NCI-H2171 (cell line): ENCODE measurements at places on chromosomes 12 and 14.

DNA sequence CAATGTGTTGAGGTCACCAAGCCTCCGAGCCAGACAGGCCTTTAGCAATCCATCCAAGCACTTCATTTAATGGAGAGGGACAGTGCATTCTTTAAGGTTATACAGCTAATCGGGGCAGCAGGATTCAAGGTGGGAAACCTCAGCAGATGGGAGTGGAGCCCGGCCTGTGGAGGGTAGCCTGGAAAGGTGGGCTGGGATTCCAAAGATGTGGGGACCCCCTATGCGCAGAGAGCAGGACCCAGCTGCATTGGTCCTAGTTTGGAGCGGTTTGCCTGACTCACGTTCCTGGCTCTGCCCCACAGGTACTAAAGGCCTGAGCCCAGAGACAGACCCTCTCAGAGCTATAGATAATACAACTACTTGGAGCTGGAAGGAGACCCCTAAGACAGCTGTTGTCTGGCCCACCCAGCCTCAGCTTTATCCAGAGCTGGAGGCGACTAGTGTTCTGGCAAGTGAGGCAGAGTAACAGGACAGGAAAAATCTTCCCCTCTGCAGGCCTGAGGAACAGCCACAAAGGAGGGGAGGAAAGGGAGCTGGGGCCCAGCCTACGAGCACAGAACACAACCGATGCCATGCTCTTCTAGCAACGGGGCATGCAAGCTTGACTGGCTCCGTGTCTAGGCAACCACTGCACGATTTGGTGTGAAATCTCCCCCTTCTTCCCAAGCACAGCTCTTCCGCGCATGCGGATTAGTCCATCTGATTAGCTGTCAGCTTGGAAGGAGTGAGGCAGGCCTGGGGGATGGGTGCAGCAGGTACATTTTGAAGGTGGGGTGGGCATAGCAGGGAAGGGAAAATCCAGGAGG, 1.1 kb upstream of the MYH7 start:
- no peak for DNase-seq

DNA sequence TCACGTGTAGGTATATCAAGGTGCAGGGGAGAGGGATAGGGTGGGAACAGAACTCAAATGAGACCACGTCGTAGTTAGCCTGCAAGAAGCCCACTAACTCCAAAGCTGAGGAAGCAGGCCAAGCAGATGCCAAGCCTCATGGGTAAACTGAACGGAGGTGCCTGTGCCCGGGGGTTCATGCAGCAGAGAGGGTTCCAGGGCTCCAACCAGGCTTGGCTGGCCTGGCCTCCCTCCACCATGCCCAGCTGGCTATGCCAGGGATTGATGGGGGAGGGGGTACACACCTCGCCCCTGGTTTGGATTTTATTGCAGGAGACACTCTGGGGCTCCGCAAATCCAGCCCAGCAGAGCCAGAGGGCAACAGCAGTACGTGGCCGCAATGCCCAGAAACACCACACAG, 27.3 kb downstream of the PXN start:
- DNase-seq, result no peak

DNA sequence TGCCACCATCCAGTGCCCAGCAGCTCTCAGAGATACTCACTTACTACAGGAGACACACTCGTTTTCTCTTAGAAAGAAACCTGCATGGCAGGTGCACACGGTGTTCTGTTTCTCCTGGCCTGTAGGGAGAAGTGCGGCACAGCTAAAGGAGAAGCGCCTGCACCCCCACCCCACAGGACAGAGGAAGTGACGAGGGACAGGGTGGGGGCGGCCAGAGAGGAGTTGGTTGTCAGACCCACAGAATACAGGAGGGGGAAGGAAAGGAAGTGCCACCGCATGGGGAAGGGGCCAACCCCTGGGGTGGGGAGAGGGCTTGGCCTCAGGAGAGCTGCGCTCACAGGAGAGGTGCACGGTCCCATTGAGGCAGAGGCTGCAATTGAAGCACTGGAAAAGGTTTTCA, 8.8 kb downstream of the TNFRSF1A start:
- no peak for DNase-seq

- no peak for DNase-seq
These were observed 51.2 kb upstream of the KCNH3 start for GRCh38 chr12:49487605-49488004.

GRCh38 chr12:32052212-32052713, 54.4 kb upstream of the BICD1 start:
- DNase-seq, result no peak

- DNase-seq, result no peak
These were observed 159.9 kb upstream of the NOS1 start for GRCh38 chr12:117521346-117521745.

DNA sequence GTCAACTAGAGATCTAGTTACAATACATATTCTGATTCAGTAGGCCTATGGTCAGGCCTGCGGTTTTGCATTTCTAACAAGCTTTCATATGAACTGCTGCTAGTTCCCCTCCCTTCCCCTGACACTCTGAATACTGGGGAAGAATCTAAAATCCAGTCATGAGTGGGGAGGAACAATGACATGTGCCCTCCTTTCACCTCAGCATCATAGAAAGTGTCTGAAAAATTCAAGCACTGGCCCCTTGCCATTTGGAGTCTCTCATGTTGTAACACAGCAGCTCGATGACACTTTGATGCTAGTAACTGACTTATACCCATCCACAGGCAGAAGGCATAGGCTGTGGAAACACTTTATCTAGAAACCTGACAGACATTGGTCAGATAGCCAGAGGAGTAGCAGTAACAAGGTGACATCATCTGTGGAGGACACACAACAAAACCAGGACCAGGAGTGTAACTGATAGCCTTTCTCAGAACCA, 161.9 kb upstream of the RASSF8 start:
- no peak for DNase-seq

DNA sequence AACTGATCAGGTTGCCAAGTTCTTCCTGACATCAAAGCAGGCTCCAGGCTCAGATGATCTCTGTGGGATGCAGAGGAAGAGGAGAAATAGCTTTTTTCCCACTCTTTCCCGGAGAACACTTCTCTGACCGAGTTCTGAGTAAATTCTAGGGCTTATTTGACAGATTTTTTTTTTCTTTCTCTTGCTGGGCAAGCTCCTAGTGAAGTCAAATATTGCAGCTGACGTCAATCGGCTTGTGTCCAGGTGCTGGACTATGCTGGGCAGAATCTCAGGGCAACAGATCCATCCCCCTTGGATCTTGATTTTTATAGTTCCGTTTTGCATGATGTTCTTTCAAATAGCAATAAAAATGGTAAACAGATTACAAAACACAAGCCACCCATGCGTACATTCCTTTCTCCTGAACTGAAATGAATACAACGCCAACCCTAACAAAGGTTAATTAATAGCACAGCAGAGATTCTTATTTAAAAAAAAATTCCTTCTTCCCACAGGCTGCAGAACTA, 182.2 kb downstream of the NOVA1 start:
- no peak for DNase-seq

- DNase-seq, result no peak
These were observed 30.1 kb upstream of the FRMD6 start for GRCh38 chr14:51621654-51622053.

DNA sequence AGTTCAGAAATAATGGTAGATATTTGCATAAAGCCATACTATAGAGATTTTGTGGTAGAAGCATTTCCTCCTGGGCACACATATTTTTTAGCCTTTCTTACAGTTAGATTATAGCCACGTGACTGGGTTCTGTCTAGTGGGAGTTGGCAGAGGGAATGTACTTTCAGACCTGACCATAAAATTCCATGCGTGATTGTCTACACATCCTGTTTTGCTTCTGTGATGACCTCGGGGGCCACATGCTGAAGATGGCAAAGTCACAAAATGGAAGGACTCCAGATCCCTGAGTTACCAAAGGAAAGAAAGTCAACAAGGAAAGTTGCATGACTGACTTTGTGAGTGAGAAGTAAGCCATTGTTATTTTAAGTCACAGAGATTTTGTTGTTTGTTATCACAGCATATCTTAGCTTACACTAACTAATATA, 14.6 kb upstream of the MIA2 start:
- DNase-seq, result no peak

- no peak for DNase-seq
These were observed 155.1 kb upstream of the BTG1 start for GRCh38 chr12:92300777-92301176.

DNA sequence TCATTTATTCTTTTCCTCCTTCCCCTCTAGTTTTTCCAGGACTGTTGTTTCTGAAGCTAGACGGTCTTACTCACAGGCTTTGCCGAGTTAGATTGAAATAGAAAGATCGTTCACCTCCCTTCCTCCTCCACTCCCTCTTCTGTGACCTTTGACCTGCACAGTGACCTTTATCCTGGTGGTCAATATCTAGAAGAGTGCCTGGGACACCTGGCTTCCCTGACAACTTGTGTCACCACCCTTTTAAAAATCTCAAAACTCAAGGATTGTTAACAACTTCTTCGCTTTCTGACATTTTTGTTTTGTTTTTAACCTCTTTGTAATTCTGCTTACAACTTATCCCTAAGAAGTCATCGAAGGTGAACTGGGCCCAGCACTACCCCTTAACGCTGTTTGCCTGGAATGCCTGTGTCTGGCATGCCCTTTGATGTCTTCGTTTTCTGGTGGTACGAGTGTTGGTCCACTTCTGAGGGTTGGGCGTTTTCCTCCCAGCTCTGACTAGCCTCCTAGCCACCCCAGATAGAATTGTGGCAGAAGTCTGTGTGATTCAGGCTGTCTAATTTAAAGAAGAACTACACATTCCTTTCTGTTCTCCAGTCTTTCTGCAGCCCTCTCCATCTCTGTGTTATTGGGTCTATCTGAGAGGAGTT, 2.8 kb upstream of the KRT75 start:
- no peak for DNase-seq

- DNase-seq, result no peak
These were observed 39.0 kb upstream of the LDHB start for GRCh38 chr12:21696625-21697024.

- no peak for DNase-seq
These were observed 6.0 kb downstream of the BTG1 start for GRCh38 chr12:92139634-92140150.

GRCh38 chr12:92482599-92482998, 220.2 kb upstream of the PLEKHG7 start:
- no peak for DNase-seq

- DNase-seq, result no peak
These were observed 333 bp upstream of the KCNA1 start for GRCh38 chr12:4909410-4909733.

DNA sequence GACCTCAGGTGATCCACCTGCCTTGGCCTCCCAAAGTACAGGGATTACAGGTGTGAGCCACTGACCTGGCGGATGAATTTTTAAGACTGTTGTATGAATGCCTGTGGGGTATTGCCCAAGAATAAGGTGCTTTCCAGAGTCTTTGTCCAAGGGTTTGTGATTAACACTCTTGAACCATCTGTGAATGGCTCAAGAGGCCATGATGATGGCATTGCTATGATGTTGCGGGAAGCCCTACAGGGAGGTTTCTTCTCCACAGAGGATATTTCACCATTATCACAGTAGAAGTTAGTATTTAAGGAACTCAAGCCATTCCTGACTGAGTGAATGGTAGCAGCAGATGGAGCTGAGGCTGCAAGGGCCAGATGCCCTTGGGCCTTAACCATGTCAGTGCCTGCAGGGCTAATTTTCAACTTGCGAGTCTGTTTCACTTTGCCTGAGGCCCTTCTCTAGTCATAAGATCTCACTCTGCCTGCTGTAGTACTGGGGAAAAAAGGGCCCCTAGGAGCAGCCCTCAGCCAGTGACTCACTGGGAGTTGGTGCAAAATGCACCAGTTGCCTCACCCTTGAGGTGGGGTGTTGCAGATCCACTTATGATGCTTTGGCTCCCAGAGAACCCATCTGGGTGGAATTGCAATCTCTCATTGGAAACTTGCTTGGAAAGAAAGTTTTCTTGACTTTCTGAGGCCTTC, 108.6 kb upstream of the FLRT2 start:
- DNase-seq, result no peak

- DNase-seq, result no peak
These were observed 27.5 kb downstream of the MGAT4C start for GRCh38 chr12:86228656-86229055.

DNA sequence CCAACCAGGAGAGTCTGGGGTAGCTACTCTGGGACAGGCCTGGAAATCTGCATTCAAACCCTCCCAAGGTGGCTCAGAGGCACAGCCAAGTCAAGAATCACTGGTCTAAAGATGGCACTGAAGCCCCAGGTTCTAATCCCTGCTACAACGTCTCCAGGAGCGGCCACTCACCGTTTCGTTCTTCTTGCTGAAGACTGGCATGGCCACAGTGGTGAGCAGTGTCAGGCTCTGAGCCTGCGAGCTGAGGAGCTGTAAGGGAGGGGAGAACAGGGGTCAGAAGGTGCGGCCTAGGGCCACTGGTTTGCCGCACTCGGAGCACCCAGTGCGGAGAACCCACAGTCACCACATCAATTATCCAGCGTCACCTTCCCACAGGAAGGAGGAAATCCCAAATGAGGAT, 38.8 kb downstream of the CACNA2D4 start:
- DNase-seq, result no peak

DNA sequence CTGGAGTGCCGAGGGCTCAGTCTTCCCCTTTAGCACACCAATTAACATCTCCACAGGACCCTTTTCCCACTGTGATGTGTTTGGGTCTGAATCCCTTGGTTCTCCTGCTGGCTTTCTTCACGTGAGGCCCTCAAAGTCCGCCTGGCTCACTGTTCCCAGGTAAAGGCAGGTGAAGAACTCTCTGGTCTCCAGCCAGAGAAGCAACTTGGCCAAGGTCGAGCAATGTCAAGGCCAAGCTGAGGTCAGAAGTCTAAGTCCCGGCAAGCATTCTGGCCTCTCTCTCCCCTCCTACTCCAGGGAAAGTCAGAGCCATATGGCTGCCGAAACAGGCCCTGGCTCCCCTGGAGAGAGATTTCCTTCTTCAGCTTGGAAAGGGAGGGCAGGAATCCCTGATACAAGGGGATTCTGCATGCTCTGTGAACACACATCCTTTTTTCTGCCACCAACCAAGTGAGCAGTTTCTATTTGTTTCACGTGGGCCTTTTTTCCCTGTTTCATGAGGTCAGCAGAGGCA, 61.4 kb upstream of the ESRRB start:
- DNase-seq, result no peak

DNA sequence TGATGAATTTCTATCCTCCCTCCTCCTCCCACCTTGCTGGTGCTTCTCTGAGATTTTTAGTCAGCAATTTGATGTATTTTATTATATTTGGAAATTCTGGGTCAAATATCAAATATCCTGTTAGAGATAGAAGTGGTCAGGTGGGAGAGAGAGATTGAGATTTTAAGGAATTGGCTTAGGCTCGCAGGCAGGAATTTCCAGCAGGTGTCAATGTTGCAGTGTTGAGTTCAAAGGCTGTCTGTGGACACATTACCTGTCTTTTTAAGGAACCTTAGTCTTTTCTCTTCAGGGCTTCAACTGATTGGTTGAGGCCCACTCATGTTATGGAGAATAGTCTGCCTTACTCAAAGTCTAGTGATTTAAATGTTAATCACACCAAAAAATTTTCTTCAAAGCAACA, 457.3 kb downstream of the FLRT2 start:
- no peak for DNase-seq

DNA sequence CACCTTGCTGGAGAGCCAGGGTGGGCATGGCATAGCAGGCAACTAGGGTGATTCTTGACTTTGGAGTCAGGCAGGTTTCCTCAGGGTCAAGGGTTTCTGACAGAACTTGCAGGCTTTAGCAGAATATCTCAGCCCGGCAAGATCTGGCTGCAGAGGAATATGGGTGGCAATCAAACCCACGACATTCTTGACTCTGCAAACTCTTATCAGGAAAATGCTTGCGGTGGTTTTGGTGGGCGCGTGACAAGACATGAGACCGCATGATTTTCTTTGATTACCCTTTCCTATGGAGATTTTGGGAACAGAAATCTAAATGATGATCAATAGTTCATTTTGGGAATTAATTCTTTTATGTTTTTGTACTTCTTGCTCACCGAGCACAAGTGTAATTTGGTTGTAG, 449.5 kb downstream of the VRK1 start:
- no peak for DNase-seq
